ENCODE measurements at places on chromosomes 5 and 9. TPM values are rescaled to one million over a fixed set of nuclear protein-coding genes. Genes with fewer than 3 reads are reported as not detected.

DNA sequence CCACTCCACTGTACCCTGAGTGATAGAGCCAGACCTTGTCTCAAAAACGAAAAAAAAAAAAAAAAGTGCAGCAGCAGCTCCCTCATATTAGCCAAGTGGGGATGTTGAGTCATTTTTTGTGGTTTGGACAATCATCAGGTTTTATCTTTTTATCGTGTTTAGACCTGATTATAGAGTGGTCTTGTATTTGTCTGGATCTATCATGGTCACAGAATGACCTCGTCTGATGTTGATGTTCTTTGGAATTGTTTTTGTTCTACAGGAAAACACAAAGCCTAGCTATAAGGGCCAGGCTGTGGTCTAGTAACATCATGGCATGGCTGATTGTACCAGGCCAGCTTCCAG, 1.6 kb upstream of the FBXW11 start:
- no peaks in the 10 kb centered on the region for H3K36me3 ChIP-seq

GRCh38 chr5:143624465-143624864, 187.5 kb upstream of the HMHB1 start:
- H3K36me3 ChIP-seq, result peaks cover 4% of the 10 kb centered on the region
- H3K4me1 ChIP-seq, result peaks cover 1% of the 10 kb centered on the region
- no peak overlapping the region for H3K27ac ChIP-seq
- H3K4me3 ChIP-seq, result no peak overlapping the region
- H3K27me3 ChIP-seq, result no peaks in the 10 kb centered on the region

DNA sequence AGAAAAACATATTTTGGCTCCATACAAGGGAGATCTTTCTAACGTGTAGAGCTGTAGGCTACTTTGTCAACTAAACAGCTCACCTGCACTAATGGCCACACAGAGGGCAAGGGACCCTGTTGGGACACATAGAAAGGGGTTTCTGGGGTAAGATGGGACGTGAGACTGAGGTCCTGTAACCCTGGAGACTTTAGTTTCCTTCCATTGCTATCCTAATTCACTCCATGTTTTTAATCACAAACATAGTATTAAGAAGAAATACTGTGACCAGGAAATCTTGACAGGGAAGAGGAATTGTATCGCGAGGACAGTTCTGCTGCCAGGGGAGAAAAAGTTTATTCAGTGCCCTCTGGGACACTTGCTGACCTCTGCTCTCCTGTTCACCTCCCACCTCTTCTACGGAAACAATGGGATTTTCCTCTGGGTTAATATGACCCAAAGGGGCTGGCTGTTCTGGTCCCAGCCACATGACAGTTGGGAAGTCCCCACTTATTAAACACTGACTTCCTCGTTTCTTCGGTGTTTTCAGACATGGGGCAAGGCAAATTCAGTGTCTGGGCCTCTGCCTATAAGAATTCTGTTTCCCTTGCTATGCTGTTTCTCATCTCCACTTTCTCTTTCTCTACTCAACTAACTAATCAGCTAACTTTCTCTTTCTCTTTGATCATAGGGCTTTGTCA, 106.9 kb upstream of the SEMA6A start:
- peaks cover 2% of the 10 kb centered on the region for H3K27me3 ChIP-seq
- H3K4me1 ChIP-seq, result no peaks in the 10 kb centered on the region
- H3K36me3 ChIP-seq, result no peaks in the 10 kb centered on the region

GRCh38 chr5:56070851-56071465, 76.2 kb upstream of the IL6ST start:
- no peaks in the 10 kb centered on the region for H3K36me3 ChIP-seq
- H3K27me3 ChIP-seq, result peaks cover 4% of the 10 kb centered on the region
- no peak overlapping the region for H3K4me3 ChIP-seq
- H3K4me1 ChIP-seq, result peaks cover 14% of the 10 kb centered on the region
- no peak overlapping the region for H3K27ac ChIP-seq

GRCh38 chr5:53326424-53327153, 153.8 kb upstream of the FST start:
- H3K4me1 ChIP-seq, result no peaks in the 10 kb centered on the region
- H3K36me3 ChIP-seq, result no peaks in the 10 kb centered on the region
- H3K27ac ChIP-seq, result no peak overlapping the region
- H3K27me3 ChIP-seq, result no peaks in the 10 kb centered on the region
- no peak for DNase-seq

DNA sequence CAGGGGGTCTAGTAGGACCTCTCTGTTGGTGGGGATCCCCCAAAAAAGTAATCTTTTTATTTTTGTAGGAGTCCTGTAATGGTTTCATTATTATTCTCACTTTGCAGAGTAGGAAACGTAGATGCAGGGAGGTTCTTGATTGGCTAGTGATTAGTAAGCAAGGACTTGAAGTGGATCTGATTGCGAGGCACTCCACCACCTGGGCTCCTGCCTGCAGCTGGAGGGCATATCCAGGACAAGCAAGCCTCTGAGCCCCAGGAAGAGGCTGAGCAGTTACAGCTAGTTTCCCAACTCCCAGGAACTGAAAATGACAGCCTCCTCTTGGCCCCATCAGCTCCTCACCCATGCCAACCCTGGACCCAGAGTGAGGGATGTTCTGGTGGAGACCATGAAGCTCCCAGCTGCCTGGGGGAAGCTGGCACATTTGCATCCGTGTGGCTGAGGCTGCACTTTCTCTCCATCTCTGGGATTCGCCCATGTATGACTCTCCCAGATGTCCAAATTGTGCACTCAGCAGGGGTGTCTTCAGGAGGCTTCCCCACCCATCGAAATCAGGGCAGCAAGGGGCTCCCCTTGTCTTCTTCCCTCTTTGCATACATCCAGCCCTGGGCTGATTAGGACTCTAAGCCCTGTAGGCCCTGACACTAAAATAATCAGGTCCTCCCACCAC, 10.2 kb downstream of the KCNIP1 start:
- no peaks in the 10 kb centered on the region for H3K27me3 ChIP-seq
- no peak overlapping the region for H3K4me3 ChIP-seq
- no peak overlapping the region for H3K27ac ChIP-seq
- no peaks in the 10 kb centered on the region for H3K36me3 ChIP-seq
- no peak for DNase-seq

DNA sequence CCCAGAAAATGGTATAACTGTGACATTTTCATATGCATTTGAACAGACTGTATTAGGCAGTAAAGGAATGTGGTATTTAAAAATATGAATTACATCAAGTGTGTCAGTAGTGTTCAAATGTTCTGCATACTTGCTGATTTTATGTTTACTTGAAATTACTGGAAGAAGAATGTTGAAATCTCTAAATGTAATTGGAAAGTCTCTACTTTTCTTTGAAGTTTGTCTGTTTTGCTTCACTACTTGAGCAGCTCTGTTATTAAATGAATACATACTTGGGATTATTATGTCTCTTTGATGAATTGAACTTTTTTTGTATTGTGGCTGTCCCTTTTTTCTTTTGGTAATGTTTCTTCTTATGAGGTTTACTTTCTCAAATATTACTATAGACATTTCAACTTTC, 205.6 kb downstream of the TAF11L14 start:
- DNase-seq, result no peak
- no peaks in the 10 kb centered on the region for H3K36me3 ChIP-seq
- no peak overlapping the region for H3K4me3 ChIP-seq
- H3K4me1 ChIP-seq, result no peaks in the 10 kb centered on the region

DNA sequence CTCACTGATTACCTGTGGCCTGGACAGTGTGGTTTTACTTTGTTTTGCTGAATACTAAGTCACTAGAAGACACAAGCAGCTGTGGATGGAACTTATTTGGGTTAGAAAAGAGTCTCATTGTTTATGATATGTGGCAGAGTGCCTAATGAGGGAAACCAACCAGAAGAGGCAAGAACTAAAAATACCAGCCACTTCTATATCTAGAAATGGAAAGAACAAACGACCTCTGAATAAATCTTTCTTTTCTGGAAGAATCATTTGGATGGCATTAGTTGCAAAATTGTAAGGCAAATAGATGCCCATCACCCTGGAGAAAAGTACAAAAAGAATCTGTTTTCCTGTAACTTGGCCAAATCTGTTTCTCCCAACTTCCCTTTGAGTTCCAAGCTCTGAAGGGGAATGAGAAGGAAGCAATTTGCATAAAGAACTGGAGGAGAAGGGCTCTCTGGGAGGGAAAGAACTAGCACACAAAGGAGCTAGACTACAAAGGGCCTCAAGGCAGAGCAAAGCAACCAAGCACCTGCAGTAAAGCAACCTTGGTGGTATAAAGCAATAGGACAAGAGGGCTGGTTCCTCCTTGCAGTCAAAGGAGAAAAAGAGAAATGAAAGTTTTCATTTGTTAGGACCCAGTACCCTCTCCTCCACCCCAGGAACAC, 455.4 kb downstream of the CAAP1 start:
- H3K36me3 ChIP-seq, result no peaks in the 10 kb centered on the region
- no peak overlapping the region for H3K4me3 ChIP-seq
- DNase-seq, result no peak
- no peaks in the 10 kb centered on the region for H3K4me1 ChIP-seq
- H3K27me3 ChIP-seq, result no peaks in the 10 kb centered on the region
- no peak overlapping the region for H3K27ac ChIP-seq

- H3K4me3 ChIP-seq, result no peak overlapping the region
- H3K27ac ChIP-seq, result no peak overlapping the region
- H3K27me3 ChIP-seq, result peaks cover 4% of the 10 kb centered on the region
These were observed 63.9 kb downstream of the SEC61B start for GRCh38 chr9:99285965-99286364.

DNA sequence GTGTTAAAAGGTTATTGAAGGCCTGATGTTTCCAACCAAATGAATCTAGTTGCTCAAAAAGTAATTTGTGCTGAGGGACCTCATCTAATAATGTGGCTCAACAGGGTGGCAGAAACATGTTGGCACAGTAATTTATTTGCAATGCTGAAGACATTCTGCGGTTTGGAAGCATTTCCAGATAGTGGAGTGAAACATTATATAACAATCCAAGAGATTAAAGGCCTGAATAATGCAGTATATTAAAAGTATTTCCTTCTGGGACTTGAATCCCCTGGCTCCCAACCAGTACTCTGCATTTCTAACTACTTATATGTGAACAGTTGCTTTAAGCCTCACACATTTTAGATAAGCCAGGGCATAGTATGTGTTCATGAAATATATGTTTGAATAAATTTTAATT, 25.9 kb upstream of the ALDH1A1 start:
- DNase-seq, result no peak
- no peaks in the 10 kb centered on the region for H3K36me3 ChIP-seq
- H3K4me3 ChIP-seq, result no peak overlapping the region
- H3K4me1 ChIP-seq, result no peaks in the 10 kb centered on the region
- H3K27me3 ChIP-seq, result no peaks in the 10 kb centered on the region
- no peak overlapping the region for H3K27ac ChIP-seq

GRCh38 chr5:168177831-168178450, 113.5 kb upstream of the WWC1 start:
- H3K27me3 ChIP-seq, result peaks cover under 1% of the 10 kb centered on the region
- H3K4me1 ChIP-seq, result no peaks in the 10 kb centered on the region
- H3K4me3 ChIP-seq, result no peak overlapping the region

DNA sequence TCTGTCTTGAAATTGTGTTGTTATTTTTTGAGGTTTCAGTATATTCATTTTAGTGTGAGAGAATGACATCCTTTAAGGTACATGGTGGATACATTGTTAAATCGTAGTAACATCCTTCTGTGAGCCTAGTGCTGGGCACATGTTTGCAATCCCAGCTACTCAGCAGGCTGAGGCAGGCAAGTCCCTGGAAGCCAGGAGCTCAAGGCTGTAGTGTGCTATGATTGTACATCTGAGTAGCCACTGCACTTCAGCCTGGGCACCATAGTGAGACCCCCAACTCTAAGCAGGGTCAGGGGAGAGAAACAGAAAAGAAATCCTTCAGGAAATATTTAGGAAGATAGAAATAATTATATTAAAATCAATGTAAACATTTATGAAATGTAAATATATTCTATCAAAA, 62.3 kb downstream of the ZCCHC7 start:
- no peak for DNase-seq
- H3K4me3 ChIP-seq, result no peak overlapping the region
- H3K27me3 ChIP-seq, result no peaks in the 10 kb centered on the region
- peaks cover 54% of the 10 kb centered on the region for H3K4me1 ChIP-seq

GRCh38 chr5:95822043-95822541, 434 bp downstream of the GLRX start:
- H3K4me3 ChIP-seq, result peak overlapping the region; percentile 100
- peak overlapping the region; percentile 98 for H3K27ac ChIP-seq

DNA sequence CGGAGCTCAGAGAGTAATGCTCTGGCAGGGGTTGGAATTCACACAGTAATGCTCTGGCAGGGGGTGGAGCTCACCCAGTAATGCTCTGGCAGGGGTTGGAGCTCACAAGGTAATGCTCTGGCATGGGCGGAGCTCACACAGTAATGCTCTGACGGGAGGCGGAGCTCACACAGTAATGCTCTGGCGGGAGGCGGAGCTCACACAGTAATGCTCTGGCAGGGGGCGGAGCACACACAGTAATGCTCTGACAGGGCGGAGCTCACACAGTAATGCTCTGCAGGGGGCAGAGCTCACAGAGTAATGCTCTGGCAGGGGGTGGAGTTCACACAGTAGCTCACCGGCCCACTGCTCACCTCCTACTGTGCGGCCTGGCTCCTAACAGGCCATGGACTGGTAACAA, 47.2 kb upstream of the LPCAT1 start:
- H3K4me3 ChIP-seq, result no peak overlapping the region
- peaks cover 8% of the 10 kb centered on the region for H3K4me1 ChIP-seq
- no peak for DNase-seq
- peaks cover 2% of the 10 kb centered on the region for H3K27me3 ChIP-seq
- H3K27ac ChIP-seq, result no peak overlapping the region
- H3K36me3 ChIP-seq, result peaks cover 12% of the 10 kb centered on the region

DNA sequence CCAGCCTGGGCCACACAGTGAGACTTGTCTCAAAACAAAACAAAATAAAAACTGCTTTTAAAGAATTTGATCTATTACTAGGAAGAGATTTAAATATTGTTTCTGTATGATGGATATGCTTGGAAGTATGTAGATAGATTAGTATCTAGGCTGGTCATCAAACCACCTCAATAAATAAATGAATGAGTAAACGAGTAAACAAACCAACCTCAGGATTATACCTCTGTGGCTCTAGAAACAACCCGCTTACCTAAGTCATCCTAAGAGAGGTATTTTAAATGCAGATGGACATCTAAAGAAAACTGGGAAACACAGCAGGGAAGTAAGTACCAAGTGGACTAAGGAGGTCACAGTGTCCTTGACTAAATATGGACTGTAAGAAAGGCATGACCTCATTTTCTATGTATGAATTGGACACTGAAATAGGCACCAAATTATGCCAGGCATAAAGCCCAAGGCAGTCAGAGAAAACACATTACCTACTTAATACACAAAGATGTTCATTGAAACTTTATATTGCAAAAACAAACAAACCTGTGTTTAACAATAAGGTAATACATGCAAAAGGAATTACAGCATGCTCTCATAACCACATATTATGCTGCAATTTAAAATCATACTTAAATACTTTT, 7.3 kb downstream of the ANKH start:
- H3K36me3 ChIP-seq, result peaks cover 4% of the 10 kb centered on the region
- no peak for DNase-seq
- H3K27me3 ChIP-seq, result no peaks in the 10 kb centered on the region
- H3K4me3 ChIP-seq, result no peak overlapping the region

Gene FAM200C
- polyA plus RNA-seq, result 0.36 TPM

Gene PHF24
- polyA plus RNA-seq, result not detected

Gene IL4
- not detected for polyA plus RNA-seq

Gene SPATA31D4
- not detected for polyA plus RNA-seq

Gene SLC6A3
- not detected for polyA plus RNA-seq

Gene ADAMTS6
- not detected for polyA plus RNA-seq

Gene MYORG
- 0.69 TPM for polyA plus RNA-seq

Gene ENHO
- polyA plus RNA-seq, result 1.00 TPM
